ENCODE measurements at places on chromosomes 7 and 10.

DNA sequence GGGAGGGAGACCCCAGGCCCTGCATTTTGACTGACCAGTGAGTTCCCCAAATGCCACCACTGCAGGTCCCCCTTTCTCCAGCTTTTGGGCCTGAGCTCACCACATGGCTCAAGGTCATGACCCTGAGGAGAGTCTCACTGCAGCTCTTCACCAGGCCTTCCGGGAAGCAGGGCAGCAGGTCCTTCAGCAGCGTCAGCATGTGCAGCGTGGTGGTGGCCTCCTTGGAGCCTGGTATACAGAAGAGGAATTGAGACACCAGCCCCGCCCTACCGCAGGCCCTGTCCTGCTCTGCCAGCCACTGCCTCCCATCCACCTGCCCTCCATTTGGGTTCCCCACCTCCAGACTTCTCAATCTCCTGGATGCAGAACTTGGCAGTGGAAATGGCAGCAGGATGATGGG lies 13.0 kb downstream of the RRP12 start:
- no peak for DNase-seq

DNA sequence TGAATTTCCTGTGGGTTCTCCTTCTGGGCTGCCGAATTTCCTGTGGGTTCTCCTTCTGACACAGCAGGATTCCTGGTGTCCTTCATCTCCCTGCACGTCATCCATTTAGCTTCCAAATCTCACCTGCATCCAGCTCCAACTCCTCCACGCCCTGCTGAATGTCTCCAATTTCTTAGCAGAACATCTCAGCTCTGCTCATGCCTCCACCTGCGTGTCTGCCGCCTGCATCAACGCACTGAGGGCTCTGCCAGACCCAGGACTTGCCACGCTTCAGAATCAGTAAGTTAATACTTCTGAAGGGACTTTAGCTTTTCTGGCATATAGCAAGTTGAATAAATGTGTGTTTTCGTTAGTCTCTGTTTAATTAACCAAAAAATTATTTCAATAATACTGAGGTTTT lies 31.1 kb upstream of the VIPR2 start:
- no peak for DNase-seq

GRCh38 chr7:95209788-95210187 lies 114.5 kb downstream of the PON1 start:
- DNase-seq = no peak

DNA sequence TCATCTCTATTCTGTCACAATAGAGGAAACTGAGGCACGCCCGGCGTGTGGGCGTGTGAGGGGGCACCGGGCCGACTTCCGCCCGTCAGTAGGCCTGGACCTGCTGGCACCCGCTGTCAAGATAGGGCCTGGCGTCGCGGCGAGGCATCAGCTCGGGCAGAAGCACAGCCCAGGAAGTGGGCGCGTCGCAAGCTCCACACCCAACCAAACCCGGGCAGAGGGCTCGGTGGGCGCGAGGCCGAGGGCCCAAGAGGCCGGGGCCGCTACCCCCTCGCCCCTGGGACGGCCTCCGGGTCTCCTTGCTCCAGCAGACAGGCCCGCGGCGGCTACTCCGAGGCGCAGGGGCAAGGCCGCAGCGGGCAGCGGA lies 91.2 kb downstream of the SPAG6 start:
- DNase-seq = no peak

DNA sequence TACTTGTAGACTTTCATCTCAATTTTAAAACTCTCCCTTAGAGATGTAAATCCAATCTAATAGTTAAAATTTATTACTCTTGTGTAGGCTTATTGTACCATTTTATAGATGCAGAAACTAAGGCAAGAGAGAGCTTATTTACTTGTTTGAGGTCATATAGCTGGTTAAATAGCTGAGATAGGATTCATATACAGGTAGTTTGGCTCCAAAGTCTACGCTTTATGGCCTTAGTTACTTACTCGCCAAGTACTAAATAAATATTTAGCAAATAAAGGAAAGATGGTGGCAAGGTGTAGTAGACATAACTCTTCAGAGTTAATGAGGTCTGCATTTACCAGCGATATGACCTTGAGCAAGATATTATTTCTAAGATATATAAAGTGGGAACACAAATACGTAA lies 86.8 kb downstream of the HBP1 start:
- DNase-seq = no peak

DNA sequence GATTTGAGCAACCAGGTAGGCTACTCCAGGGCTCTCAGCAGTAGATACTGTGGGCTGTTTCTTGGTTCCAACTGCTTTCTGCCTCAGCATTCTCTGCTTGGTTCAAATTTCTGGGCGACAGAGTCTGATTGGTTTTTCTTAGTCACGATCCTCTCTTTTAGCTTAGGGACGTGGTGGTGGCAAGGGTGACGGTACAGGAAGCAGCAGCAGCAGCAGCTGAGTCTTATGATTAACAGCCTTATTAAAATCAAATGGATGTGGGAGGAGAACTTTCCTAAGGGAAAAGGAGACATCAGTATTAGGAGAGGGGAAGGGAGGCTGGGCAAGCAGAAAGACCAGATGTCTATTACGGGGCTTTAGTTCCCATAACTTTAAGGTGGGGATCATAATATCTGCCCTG lies 156.5 kb upstream of the PLPP4 start:
- DNase-seq = no peak

GRCh38 chr10:1515780-1516491 lies 221.4 kb downstream of the ADARB2 start:
- no peak for DNase-seq

DNA sequence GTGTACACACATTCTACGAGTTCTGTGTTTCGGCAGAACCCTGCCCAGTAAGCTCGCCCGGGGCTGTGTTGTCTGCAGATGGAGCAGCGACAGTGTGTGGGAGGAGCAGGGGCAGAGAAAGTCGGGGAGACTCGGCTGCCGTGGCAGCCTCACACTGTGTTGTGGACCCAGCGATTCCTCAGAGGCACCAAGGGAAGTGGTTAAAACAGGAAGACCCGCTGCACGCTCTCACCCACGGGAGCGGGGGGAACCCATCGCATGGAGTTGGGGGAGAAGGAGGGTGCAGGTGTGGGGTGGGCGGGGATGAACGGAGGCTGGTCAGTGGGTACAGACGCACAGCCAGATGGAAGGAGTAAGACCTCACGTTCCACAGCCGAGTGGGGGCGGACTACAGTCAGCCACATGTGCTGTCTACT lies 250.2 kb downstream of the ELFN1 start:
- DNase-seq = peak; percentile 40

DNA sequence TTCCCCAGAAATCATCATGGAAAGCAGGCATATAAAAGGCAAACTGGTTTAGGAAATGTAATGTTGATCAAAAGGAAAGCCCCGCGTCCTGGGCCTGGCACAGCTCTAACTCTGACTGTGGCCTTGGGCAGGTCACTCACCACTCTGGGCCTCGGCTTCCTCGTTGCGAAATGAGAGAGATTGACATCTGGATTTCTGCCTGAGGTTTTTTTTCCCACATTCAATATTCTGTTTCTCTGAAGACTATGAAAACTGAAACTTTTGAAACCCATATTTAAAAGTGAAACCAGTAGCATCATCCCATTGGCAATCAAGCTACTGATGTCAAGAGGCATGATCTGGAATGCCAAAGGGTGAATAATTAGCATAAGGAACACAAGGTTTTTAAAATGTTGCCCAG lies 369.7 kb upstream of the NPVF start:
- no peak for DNase-seq

GRCh38 chr10:29691564-29692072 lies 56.8 kb upstream of the SVIL start:
- DNase-seq = no peak

GRCh38 chr7:3378390-3379150 lies 77.5 kb downstream of the SDK1 start:
- no peak for DNase-seq

DNA sequence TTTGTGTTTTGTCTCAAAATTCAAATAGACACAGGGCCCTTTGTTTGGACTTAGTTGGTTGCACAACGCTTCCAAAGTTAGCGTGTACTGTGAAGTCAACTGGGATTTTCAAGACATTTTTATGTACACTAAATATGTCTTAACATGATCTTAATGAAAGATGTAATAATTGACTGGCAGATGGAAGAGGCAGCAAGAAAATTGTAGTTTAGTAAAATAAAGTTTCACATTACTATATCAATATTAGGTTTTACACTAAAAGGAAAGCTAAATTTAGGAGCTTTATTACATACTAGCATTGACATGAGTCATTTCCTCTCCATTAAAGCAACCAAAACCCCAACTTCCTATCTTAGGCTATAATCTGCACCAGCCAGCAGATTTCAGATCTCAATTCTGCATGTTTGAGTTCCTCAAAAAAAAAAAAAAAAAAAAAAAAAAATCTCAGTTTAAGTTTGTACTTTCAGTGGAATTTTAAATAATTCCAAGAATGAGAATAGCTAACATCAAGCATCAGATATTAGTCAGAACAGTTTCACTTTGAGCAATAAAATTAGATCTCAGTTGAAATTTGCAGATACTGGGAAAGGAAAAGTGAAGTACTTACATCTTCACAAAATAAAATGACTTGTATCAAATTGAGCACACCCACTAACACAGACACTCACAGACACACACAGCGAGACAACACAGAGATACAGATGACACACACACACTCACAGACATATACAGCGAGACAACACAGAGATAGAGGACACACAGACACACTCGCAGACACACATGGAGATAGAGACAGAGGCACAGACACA lies 346.6 kb upstream of the KLF6 start:
- peak; percentile 34 for DNase-seq

DNA sequence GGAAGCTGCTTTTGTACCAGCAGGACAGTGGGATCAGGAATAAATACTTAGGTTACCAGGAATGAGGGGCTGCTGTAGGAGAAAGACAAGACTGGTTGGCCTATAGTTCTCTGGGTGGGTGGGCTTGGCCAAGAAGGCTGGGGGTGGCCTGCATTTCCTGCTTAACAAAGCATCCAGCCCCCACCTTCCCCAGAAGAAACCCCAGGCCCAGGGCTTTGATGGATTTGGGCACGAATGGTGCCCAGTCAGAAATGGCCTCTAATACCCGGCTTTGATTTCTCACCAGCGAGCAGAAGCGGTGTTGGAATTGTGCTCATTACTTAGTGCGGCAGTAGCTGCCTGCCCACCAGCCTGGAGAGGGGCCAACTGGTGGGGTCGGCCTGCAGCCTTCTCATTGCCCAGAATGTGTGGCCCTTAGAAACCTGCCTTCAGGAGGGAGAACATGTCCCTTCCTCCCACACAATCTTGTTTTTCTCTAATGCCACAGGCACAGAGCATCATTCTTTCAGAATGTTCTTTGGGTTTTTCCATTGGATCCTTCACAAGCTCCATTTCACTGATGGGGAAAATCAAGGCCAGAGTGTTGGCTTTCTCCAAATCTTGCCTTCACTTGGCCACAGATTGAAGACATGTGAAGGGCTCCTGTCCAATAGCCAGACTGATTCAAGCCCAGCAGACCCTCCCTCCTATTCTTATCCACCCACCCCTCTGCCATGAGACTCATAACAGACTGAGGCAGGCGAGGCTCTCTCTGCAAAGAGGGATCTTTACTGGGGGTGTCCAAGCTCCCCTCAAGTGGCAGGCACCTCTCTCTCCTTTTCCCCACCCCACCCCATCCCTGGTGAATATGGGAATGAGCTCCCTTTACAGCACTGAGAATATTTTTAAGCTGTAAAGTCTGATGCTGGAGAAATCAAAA lies 2.5 kb downstream of the UNC5B start:
- no peak for DNase-seq

GRCh38 chr7:128366300-128366699 lies 4.8 kb upstream of the PRRT4 start:
- DNase-seq = no peak

DNA sequence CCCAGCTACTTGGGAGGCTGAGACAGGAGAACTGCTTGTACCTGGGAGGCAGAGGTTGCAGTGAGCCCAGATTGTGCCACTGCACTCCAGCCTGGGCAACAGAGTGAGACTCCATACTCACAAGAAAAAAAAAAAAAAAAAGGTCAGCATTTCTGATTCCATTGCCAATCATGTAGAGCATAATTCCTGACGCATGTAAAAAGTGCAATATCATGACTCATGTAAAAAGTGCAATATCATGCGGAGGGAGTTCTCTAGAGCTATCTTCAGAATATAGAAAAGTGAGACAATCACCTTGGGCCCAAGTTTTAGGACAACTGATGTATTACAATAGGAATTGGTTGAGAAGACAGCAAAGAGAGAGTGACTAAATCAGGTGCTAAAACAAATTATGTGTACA lies 85.8 kb downstream of the SEMA3A start:
- DNase-seq = no peak

GRCh38 chr10:15879058-15879457 lies 18.8 kb upstream of the MINDY3 start:
- DNase-seq = no peak

DNA sequence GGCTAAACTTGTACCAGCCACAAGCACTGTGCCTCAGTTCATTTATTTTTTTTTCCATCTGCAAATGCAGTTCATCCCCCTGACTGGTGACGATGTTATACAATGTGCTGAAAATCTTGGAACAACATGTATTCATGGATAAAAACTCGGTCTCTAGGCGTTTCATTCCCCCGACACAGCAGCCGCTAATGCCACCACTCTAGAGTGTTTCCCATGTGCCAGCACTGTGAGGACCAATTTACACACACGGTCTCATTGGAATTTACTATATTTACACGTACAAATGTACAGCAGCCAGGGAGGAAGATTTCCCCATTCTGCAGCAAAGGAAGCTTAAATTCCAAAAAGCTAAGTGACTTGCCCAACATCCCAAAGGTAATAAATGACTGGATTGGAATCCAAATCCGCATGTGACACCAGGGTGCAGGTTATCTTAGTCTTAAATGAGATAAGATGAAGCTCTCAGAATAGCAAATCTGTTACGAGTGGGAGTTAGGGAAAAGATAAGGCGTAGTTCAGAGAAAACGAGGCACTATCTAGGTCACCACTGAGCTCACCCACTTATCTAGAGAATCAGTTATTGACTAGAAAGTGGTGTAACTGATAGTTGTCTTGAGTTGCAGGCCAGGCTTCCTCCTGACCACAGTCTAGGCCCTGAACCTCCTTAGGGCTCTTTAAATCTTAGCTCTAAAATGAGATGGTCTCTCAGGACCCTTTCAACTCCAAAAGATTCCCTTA lies 36.7 kb downstream of the FAM107B start:
- no peak for DNase-seq

GRCh38 chr10:78925800-78926319 lies 142.9 kb upstream of the ZMIZ1 start:
- DNase-seq = no peak

- no peak for DNase-seq
These were observed 17.6 kb downstream of the CPED1 start for GRCh38 chr7:121005996-121006584.

DNA sequence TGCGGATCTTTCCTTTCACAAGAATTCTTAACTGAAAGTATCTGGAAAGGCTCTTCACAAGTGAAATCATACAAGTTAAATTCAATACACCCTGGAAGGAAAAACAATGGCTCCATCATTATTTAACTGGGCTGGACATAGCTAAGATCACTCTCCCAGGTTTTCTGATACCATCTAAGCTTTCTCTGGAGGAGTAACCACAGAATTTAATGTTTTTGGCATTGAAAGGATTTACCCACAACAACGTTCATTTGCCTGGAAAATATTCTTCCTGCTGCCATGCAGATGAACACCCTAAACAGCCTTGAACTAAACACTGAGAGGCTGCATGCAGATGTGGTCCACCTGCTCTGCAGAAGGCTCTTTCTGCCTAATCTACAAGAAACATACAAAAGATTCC lies 4.3 kb downstream of the NEBL start:
- DNase-seq = no peak

GRCh38 chr10:127735723-127736221 lies 1.2 kb upstream of the FOXI2 start:
- DNase-seq = no peak

GRCh38 chr10:72328045-72328828 lies 26.5 kb downstream of the DNAJB12 start:
- no peak for DNase-seq

All from stimulated activated CD4-positive, alpha-beta T cell treated with anti-CD3 and anti-CD28 coated beads, Interleukin-2, amount 100 ng/mL, for 24 hours (primary cell).